ENCODE measurements at places on chromosomes 12 and 14.

- no peak for DNase-seq
Observed at GRCh38 chr14:36684946-36685345, 23.3 kb downstream of the PAX9 start.

- no peak for DNase-seq
Observed at GRCh38 chr12:8658346-8658745, 4.3 kb downstream of the MFAP5 start.

DNA sequence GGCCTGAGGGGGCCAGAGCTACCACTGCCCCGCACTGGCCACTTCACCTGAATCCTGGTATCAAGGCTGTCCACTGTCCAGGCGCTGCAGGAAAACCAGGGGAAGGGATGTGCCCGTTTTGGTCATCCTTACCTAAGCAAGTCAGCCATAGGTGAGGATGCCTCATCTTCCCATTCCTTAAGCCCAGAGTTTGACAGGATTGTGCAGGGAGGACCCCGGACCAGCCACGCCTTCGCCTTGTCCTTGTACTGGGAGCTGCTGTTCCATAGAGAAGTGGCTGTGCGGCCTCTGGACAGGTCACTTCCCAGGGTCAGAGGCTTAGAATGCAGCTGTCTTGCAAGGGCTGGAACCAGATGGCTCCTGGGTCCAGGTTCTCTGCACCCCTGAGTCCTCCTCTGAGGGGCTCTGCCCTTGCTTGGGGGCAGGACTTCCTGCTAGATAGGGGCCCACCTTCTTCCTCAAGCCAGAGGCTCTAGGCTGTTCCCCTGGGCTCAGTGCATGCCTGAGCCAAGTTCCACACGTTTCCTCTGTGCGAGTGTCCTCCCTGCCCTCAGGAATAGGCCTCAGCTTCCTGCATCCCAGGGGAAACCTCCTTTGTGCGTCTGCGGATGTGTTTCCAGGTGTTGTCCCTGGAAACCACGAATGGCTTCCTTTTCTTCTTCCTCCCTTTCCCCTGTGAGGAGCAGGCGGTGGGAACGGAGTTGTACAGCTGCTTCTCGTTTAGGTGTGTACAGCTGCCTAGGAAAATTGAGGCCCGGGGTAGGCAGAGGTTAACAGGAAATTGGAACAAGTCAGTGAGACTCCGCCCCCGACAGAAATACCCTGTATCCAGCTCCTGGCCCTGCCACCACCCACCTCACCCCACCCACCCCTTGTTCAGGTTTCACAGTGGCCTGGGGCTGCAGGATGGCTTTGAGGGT is 54.3 kb upstream of the RIN3 start:
- DNase-seq = no peak

DNA sequence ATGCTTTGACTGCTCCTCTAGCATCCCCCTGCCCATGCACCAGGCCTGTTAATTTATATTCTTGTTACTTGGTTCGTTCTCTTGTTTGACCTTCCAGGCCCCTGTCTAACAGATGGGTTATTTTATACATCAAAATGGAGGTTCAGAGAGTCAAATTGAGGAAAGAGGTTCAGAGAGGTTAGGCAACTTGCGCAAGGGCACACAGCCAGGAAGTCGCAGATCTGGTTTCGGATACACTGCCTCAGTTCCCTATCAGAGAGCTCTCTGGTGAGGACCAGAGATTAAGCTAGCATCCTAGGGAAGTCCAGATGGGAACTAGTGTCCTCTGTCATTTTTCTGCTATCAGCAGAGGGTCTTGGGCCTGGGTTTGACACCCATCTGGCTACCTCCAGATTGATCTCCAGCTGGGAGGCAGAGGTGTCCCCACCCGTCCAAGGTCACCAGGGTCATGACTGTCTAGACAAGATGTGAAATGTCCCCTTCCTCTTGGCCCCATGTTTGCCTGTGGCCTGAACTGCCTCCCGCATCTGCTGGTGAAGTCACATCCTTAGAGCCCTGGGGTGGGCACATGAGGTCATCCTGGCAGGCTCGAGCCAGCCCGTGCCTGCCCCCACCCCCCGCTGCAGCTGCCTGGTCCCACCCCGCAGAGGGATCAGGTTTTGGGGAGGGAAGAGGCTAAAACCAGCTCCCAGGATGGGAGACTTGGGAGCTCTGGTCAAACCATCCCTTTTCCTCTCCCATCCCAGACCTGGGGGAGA is 84.3 kb upstream of the NCOR2 start:
- DNase-seq = no peak

- DNase-seq = no peak
Observed at GRCh38 chr12:38771871-38772270, 133.5 kb downstream of the CPNE8 start.

DNA sequence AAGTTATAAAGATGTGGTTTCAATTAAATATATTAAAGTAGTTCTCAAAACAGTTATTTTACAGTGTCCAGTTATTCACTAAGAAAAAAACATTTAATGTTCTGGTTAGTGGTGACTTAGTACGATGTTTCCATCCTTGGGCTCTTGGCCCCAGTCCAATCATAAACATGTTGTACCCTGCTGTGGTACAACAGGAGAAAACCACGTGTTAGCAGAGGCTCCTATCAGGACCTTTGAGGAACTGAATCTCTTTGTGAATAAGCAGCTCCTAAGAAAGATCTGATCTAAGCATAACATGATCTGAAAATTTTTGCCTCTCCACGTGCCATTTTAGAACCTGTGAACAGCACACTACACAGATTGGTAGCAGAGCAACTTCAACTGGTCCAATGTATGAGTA is 234.0 kb downstream of the SYT1 start:
- no peak for DNase-seq

GRCh38 chr14:67589204-67589770 is 10.8 kb downstream of the PIGH start:
- no peak for DNase-seq

DNA sequence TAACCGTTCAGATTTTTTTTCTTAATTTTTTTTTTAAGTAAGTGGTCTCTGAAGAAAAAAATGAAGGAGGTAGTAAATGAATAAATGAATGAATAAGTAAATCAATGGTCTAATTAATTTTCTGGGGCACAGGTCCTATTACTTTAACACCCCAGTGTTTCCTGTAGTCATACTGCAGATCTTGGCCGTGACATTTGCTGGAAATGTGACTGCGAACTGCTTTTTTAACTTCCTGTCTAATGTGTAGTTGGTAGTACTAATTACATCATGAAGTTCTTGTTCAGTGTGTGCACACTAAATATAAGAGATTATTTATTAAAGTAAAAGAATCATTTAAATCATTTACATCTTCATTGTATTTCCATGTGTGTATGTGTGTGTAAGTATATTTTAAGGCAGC is 45.4 kb downstream of the AEBP2 start:
- no peak for DNase-seq

GRCh38 chr14:92259613-92260357 is 63.2 kb upstream of the SLC24A4 start:
- no peak for DNase-seq

GRCh38 chr14:105165134-105165704 is 3.4 kb downstream of the JAG2 start:
- DNase-seq = no peak

GRCh38 chr12:81159856-81160255 is 82.0 kb downstream of the ACSS3 start:
- DNase-seq = no peak

GRCh38 chr12:33795536-33795935 is 226.8 kb upstream of the ALG10 start:
- no peak for DNase-seq

DNA sequence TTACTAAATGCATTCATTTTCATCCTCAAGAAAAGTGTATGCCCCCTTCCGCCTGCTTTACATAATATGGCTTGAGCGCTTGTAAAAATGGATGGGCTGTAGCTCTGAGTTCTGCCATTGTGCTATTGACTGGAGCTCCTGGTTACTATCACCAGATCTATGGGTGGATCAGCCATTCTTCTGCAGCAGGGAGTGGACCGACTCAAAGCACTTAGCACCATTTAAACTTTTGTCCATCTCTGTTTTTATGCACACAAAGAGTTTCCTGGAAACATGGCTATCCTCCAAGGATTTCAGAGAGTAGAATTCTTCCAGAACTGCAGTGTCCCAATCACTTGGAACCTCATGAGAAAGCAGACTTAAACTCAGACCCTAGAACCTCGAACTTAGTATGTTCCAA is 4.5 kb upstream of the NUMB start:
- peak; percentile 42 for DNase-seq

DNA sequence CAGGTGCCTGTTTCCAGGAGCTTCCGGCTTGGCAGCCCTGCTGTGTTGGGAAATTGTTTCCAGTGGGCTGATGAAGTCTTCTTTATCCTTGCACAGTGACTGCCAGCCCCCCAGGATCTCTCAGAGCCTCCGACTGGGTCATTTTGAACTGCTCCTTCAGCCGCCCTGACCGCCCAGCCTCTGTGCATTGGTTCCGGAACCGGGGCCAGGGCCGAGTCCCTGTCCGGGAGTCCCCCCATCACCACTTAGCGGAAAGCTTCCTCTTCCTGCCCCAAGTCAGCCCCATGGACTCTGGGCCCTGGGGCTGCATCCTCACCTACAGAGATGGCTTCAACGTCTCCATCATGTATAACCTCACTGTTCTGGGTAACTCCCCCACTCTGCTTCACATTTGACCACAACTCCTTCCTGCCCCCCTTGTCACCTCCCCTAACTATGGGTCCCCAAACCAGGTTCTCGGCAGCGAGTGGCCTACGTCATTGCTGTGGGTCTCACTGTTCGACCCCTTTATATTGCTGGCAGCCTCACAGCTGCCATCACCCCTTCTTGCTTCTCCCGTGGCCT is 2.3 kb downstream of the LAG3 start:
- DNase-seq = no peak

GRCh38 chr12:98211909-98212695 is 303.3 kb upstream of the TMPO start:
- DNase-seq = no peak

DNA sequence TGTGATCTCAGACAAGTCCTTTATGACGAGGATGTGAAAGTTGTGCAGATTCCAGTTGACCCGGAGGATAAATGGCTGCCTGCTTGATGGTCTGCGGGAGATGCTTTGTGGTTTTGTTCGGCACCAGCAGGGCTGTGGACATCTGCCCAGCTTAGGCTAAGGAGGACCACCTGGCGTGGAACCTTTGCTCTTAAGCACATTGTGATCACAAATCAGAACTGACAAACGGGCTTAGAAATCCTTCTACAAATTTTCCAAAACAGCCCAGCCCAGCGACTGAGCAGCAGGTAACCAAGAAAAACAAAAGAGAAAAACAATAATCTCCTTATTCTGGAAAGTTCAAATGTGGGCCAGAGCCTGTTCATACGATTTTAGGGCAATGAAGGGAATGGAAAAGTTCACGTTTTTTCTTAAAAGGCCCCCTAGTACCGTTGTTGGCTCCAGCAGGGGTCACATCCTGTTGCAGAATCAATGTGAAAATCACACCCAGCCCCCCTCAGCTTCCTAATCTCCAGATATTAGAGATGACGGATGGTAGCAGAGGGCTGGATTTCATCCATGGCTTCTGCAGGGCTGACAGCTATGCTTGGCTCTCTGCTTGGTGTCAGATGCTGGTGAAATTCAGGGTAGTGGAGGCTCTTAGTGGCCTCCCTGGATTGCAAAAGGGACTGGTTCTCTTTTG is 81.1 kb upstream of the RFLNA start:
- no peak for DNase-seq

DNA sequence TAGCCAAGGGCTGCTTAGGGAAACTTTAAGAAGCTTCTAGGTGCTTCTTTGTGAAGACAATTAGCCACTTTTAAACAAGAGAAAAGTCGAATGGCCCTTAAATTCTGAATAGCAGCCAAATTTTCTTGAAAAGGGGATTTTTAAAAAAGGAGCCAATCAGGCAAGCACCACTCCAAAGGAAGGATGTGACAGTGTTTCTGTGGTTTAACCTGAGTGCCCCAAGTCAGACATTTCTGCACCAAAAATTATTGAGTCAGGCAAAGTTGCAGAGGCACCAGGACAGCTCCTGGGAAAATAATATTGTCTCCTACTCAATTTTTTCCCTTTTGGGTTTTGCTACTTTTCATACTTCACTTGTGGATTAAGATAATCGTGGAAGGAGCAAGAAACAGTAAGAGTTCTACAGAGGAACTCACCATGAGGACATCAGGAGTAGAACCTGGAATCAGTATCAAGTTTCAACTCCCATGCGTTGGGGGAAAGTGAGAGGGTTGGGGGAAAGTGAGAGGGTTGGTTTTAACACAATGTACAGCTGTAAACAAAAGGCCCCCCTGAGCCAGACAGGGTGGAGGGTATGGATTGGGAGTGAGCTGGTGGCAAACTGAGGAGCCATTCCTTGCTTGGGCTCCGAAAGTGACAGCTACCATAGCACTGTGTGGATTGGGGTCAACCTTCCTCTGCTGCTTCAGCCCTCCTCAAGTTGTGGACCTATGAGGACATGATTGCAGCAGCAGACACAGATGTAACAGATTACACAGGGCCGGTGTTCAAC is 90.8 kb downstream of the SLC38A1 start:
- no peak for DNase-seq

- DNase-seq = peak; percentile 61
Observed at GRCh38 chr12:75812271-75813018, 219.1 kb downstream of the PHLDA1 start.

DNA sequence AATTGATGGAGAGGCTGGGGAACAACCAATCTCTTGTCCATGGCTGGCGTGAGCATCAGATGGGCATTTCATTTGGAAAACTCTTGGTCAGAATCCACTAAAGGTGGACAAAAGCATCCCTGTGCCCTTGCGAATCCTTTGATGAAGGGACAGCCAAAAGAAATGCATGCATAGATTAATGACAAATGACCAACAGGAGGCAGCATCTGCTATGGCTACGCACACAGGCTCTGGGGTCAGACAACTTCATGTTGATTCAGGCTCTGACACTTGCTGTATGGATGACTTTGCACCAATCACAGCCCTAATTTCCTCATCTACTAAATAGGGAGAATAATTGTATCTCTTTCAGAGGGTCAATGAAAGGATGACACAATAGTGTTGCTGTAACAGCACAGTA is 117.5 kb downstream of the ASCL4 start:
- no peak for DNase-seq

DNA sequence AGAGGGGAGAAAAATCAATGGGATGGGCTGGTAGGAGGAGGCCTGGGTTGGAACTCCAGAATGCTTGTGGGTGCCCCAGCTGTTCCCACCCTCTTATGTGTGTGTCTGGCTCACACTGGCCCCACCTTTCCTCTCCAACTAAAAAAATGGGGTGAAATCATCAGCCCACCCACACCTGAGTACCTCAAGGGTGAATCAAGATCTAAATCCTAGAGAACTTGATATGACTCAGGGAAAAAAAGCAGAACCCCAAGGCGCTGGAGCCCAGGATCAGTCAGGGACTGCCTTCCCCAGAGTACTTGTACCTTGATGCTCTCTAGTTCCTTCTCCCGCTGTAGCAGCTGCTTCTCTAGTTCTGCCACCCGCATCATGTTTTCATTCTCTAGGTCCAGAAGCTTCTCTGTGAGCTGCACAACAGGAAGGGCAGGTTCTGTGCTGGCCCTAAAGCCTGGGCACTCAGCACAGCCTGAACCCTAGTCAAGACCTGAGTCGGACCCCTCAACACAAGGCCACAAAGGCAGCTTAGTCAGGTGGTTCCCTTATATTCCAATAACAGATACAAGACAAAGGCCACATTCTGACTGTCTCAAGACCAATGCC is 29.7 kb downstream of the PRPF40B start:
- no peak for DNase-seq

- peak; percentile 81 for DNase-seq
Observed at GRCh38 chr14:20469890-20470602, 840 bp downstream of the PNP start.

Measured in NCI-H1092 treated with DMSO at 0.1 percent for 48 hours (cell line).